Large intestine (tissue), 12 donors: ENCODE measurements at places on chromosomes 1 and 21.

- no peak for DNase-seq
Observed at GRCh38 chr1:35345439-35345981, 77.0 kb downstream of the ZMYM4 start.

GRCh38 chr1:119868176-119868575 is 28.1 kb downstream of the ADAM30 start:
- no peak for DNase-seq

- no peak for DNase-seq
Observed at GRCh38 chr1:208065862-208066261, 154.9 kb upstream of the CD34 start.

GRCh38 chr1:165114022-165114888 is 242.3 kb downstream of the LMX1A start:
- DNase-seq, result no peak
